Renal cortical epithelial cell (primary cell): ENCODE measurements at places on chromosomes 16 and 17. TPM values are rescaled to one million over a fixed set of nuclear protein-coding genes. Genes with fewer than 3 reads are reported as not detected.

DNA sequence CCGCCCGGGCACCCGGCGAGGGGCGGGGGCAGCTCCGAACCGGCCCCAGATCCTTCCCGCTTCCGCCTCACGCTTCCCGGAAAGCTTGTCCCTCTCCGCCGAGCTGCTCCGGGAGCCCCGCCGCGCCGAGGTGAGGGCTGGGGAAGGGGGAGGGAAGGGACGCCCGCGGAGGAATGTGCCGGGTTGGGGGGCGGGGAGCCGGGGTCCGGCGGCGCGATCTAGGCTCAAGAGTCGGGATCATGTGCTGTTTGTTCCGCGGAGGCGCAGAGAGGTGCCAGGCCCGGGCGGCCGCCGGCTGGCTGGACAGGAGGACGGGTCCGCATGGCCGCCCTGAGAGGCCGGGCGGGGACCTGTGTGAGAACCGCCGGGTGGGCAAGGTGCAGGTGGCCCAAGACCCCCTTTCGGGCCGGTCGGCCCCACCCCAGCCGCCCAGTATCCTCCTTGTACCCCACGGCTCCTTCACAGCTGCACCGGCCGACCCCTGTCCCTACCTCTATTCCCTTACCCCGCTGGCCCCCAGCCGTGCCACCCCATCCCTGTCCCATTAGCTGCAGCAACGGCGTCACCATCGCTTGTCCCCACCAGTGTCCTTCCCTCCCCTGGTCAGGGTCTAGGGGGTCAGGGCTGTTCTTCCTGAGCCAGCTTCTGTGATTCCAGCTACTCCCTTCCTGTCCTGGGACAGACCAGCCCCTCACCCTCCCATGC lies 429 bp downstream of the KIF1C start:
- no peak for DNase-seq

The NRN1L gene
- total RNA-seq: not detected in 2 replicates

DNA sequence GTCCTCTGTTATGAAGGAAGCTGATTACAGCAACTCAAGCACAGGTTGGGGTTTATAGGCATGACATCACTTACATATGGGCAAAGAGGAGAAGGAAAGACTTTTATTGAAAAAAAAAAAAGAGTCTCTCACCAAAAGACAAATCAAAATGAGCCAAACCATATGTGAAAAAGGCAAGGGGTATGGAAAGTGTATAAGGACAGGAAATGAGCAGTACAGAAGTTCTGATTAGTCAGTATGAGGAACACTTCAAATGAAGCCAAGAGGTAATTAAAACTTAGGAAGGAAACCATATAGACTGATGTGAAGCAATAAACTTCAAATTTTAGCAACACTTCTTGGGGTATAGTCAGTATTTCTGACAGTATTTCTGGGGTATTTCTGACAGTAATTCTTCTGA lies 1372.6 kb downstream of the CDH11 start:
- no peak for DNase-seq

GRCh38 chr16:82701442-82701955 lies 74.7 kb downstream of the CDH13 start:
- DNase-seq: no peak

DNA sequence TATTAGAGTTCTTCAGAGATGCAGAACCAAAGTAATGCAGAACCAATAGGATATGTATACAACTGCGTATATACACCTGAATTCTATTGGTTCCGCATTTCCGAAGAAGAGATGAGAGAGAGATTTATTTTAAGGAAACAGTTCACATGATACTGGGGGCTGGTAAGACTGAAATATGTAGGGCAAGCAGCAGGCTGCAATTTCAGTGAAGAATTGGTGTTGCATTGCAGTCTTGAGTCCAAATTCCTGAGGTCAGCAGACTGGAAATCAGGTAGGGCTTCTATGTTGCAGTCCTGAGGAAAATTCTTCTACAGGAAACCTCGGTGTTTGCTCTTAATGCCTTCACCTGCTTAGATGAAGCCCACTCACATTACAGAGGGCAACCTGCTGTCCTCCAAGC lies 128.2 kb upstream of the MED13 start:
- DNase-seq: peak; percentile 71

The ZNF771 gene
- 9.0 and 10.1 TPM in 2 replicates for total RNA-seq

GRCh38 chr16:84829168-84829965 lies 9.6 kb downstream of the CRISPLD2 start:
- DNase-seq: peak; percentile 89

- DNase-seq: no peak
Observed at GRCh38 chr17:82782657-82783207, 30.9 kb downstream of the TBCD start.

The KAT7 gene
- 21.0 and 47.6 TPM in 2 replicates for total RNA-seq
